ENCODE measurements at places on chromosomes 3 and 15.

DNA sequence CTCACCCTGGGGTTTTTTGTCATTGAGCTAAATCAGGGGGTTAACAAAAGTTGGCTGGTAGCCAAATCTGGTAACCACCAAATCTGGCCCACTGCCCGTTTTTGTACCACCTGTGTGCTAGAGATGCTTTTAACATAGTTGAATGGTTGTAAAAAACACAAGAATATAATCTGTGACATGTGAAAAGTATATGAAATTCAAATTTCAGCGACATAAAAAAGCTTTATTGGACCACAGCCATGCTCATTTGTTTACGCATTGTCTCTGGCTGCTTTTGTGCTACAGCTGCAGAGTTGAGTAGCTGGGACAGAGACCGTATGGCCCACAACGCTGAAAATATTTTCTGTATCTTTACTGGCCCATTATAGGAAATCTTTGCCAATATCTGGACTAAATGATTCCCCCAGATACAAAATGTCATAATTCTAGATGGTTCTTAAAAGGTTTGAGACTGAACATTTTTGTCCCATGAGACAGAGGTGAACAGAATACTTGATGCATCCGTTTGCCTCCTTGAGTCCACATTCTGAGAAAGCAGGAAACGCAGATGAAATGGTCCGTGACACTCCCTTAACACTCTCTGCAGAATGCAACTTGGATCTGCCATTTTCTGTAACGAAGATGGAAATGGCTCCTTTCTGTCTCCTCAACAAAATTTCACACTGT is 120.9 kb upstream of the PDZRN3 start:
- DNase-seq: no peak

- DNase-seq: no peak
Observed at GRCh38 chr3:141940194-141940776, 63.8 kb downstream of the ATP1B3 start.

DNA sequence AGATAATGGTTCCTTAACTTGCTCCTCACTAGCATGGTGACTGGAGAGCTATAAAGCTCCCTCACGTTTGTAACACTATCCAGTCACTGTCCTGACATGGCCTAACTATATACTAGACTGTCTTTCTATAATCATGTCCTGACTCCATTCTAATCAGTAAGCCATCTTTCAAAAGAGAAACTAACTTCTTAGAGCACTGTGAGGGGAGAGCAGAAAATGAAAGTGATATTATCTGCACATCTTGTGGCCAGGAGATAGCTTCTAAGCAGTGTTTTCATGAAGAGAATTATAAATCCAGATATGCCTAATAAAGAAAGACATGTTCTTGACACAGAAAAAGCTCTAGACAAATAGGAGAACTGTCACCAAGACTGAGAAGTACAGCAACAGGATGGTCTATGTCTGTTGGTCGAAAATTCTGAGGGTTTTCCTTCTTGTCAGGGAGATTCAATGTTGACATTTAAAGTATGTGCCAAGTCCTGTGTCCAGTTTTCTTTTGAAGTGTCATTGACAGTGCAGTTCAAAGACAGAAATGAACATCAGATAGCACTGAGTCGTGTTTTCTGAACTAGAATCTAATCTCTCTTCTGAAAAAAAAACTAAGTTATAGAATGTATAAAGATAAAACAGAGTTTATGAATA is 230.6 kb upstream of the PEX5L start:
- no peak for DNase-seq

GRCh38 chr3:149501524-149501923 is 27.0 kb downstream of the TM4SF4 start:
- DNase-seq: no peak

- DNase-seq: no peak
Observed at GRCh38 chr15:98953000-98953787, 54.4 kb downstream of the PGPEP1L start.

GRCh38 chr3:196060834-196061233 is 21.1 kb downstream of the TFRC start:
- no peak for DNase-seq

DNA sequence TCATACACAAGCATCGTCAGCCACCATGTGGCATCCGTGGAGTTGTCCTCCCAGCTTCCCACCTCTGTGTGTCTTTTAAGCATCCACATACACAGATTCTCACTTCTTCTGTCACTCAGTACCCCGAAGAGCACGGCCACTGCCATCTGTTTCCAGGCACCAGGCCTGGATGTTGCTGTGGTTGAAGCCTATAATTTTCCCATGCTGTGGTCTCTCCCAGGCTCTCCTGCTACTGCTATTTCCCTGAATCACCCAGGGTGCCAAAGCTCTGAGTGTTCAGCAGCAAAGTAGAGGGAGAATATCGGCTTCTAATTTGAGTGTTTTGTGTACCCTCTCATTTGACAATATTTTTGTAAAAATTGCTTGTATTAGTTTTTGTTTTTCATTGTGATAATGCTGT is 265.7 kb downstream of the DIPK2A start:
- no peak for DNase-seq

DNA sequence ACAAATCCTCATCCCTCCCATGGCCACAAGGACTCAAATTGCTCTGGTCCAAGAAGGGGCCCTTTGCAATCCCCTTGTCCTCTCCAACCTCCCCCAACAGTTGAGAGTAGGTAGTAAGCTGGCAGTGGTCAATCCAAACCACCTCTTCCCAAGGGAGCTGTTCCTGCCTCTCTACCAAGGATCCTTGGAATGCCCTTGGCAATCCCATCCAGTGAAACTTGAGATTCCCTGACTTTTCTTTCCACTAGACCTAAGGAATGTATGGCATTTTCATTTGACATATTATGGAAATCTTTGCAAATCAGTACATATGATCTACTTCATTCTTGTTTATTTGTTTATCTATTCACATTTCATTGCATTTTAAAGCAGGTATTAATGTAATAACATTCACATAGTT is 4.8 kb upstream of the RBP2 start:
- DNase-seq: no peak

DNA sequence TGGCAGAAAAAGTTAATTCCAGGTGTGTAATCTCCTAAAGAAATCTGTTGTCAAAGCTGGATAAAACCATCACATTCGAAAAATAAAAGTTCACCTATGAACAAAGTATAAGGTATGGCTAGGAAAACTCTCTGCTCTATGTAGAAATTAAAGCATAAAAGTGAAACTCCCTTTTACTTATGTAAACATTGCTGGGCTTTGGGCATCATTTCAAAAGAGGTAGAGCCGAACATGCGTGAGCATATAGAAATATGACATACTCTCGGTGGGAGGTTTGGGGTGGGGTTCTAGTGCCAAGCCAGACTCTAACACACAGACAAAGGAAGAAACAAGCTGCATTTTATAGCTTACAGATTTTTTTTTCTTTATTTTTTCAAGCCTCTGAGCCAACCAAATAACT is 306.8 kb upstream of the ATP11B start:
- no peak for DNase-seq

DNA sequence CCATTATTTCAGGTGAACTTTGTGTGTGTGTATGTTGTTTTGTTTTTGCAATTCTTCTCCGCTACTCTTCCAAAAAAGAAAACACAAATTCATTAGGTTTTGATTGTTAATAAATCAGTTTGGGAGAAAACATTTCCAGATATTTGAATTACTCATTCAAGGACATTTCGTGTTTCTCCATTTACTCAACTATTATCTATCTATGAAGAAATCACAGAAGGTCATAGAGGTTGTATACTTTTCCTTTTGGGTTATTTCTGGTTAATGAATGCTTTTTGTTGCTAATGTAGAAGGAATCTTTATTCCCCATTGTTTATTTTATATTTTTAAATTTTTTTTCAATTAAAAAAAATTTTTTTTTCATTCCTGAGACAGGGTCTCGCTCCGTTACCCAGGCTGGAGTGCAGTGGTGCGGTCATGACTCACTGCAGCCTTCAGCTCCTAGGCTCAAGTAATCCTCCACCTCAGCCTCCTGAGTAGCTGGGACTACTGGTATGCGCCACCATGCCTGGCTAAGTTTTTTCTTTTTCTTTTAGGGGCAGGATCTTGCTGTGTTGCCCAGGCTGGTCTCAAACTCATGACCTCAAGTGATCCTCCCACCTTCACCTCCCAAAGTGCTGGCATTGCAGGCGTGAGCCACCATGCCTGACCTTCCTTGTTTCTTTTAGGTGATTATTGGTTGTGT is 28.4 kb downstream of the IGF1R start:
- no peak for DNase-seq

DNA sequence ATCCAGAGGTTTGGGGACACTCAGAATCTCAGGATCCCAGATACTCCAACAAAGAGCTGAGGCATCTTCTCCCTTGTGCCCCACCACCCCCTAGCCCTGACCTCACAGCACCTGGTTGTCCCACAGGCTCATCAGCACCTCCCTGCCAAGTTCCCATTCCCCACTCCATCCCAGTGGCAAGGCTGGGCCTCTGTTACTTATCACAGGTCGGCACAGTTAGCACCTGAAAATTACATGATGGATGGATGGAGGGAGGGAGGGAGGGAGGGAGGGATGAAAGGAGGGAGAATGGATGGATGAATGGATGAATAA is 12.8 kb downstream of the MYL3 start:
- DNase-seq: no peak

GRCh38 chr15:92636908-92637481 is 18.6 kb downstream of the FAM174B start:
- DNase-seq: peak; percentile 60

GRCh38 chr3:175338775-175339535 is 479.8 kb downstream of the NAALADL2 start:
- DNase-seq: no peak

- DNase-seq: no peak
Observed at GRCh38 chr3:4077950-4078349, 225.2 kb upstream of the SETMAR start.

- no peak for DNase-seq
Observed at GRCh38 chr3:195873971-195874370, 34.4 kb downstream of the TNK2 start.

GRCh38 chr3:33737146-33737545 is 19.1 kb upstream of the CLASP2 start:
- DNase-seq: no peak

- DNase-seq: no peak
Observed at GRCh38 chr15:73228128-73228646, 140.6 kb downstream of the HCN4 start.

DNA sequence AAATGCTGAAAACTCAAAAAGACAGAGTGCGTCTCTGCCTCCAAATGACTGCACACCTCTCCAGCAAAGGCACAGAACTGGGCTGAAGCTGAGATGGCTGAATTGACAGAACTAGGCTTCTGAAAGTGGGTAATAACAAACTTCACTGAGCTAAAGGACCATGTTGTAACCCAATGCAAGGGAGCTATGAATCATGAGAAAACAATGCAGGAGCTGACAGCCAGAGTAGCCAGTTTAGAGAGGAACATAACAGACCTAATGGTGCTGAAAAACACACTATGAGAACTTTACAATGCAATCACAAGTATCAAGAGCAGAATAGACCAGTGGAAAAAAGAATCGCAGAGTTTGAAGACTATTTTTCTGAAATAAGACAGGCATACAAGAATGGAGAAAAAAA is 10.1 kb upstream of the AVEN start:
- no peak for DNase-seq

- no peak for DNase-seq
Observed at GRCh38 chr15:98668566-98669308, 20.4 kb downstream of the IGF1R start.

GRCh38 chr3:32780735-32781210 is 37.0 kb upstream of the TRIM71 start:
- no peak for DNase-seq

DNA sequence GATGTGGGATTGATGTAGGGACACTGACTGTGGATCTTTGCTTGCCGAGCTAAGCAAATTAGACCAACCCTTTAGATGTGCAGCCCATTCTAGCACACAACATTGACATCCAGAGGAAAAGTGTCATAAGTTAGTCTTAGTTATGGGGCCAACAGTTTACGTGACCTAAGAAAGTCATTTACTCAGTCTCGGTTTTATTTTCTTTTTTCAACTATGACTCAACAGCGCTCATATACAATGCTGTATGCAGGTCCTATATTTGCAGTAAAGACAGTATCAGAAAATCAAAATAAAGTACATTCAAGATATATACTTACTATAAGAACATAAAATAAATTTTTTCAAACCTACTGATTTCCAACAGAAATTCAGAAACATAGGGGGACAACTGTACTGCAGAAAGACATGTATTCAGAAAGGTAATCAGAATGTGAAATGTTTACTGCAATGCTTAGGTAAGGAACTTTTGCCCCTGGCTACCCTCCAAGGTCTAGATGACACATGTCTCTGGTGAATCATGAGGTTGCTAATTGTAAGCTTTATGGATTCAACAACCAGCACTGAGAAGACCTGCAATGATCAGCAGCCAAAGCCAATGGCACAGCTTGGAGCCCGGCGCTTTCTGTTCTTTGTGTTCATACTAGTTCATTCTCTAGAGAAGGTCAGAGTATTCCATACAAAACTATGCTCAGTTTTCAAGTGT is 317.5 kb upstream of the CNTN6 start:
- no peak for DNase-seq

- DNase-seq: no peak
Observed at GRCh38 chr3:129312671-129313414, 34.2 kb downstream of the HMCES start.

GRCh38 chr3:66000506-66000905 is 38.2 kb downstream of the MAGI1 start:
- no peak for DNase-seq

- no peak for DNase-seq
Observed at GRCh38 chr3:17913359-17913758, 170.9 kb upstream of the TBC1D5 start.

DNA sequence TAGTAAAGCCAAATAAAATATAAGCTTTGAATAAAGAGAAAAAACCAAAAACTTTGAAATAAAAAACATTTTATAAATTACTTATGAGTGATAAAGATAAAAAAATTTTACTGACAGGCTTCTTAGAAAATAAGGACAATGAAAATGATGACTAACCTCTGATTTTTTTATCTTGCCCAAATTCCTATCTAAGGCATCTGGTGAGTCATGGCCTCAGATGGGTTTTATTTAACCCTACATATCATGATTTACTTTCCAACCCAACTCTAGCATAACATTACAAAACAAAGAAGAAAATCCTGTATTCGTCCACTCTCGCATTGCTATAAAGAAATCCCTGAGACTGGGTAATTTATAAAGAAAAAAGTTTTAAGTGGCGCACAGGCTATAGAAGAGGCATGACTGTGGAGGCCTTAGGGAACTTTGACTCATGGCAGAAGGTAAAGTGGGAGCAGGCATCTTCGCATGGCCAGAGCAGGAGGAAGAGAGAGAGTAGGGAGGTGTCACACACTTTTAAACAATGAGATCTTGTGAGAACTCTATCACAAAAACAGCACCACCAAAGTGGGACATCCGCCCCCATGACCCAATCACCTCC is 152.1 kb downstream of the NEK10 start:
- no peak for DNase-seq

GRCh38 chr3:138854204-138854603 is 19.5 kb upstream of the PIK3CB start:
- DNase-seq: no peak

DNA sequence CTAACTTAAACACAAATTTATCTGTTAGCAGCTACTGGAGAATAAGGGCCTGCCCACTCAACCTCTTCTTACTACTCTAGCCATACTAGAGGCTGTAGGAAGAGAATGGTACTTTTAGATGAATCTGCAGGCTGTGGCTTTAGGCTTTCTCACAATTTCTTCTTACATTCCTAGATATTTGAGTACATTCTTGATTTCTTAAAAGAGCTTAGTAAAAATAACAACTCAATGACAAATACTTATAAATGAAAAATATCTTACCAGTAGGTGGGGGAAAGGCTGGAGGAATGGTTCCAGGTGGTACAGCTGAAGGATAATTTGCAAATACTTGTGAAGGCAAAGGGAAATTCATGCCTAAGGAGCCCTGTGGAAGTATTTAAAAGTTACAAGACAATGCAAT is 92.9 kb upstream of the GK5 start:
- no peak for DNase-seq
